ENCODE measurements at places on chromosomes 2 and 18.

DNA sequence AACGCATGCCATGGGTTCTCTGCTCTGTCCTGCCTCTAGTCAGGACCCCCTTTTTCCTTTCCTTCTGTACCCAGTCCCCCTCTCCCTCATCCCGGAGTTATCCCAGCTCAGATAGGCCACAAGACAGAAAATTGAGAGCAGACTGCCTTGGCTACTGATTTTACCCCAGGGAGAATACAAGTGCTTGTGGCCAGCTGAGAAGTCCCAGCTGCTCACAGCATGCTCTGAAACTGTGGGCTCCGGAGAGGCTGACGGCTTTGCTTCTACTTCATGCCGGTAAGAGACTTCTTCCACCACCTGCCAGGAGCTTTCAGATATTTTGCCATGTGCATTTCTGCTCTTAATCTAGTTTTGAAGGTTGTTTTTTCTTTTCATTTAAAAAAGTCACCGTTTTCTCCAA lies 20.0 kb upstream of the SIX2 start:
- DNase-seq: no peak

GRCh38 chr18:79329786-79330185 lies 65.9 kb upstream of the NFATC1 start:
- DNase-seq: no peak

DNA sequence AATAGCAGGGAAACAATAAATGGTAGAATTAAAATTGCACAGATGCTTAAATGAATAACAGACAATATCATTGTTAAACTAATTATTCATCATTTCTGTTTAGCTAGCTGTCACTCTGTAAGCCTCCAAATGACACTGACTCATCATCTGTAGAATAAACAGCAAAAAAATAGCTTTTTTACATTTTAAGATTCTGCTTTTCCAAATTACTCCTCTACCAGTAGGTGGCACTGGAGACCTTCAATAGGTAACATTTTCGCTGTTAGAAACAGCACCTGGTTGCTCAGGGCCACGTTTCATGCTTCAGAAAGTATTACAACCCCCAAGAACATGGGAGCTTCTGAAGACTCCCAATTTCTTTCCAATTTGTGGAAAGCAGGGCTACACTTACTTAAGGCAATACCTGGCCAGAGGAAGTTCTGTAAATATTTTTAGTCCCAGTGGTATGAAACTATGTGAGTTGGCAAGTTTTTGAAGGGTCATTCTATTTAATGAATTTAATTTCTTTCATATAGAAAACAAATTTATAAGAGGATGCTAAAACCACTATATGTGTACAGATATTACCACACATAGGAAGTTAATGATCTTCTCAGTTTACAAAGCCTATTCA lies 45.4 kb downstream of the TTN start:
- DNase-seq: peak; percentile 25

DNA sequence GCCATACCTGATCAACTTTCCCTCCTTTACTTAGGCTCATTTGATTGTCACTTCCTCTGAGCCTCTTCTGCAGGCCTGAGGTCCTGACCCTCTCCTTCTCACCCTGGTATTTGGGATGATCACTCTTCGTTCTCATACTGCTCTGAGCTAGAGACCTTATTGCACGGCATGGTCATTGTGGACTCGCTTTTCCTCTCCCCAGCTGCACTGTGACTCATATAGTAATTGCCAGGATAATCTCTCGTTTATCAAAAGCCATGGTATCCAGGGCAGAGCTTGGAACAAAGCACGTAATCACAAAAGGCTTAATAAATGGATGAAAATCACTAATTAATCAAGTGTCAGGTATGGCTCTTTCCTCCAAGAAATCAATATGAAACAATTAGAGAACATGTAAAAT lies 40.9 kb upstream of the TRIB2 start:
- DNase-seq: no peak

DNA sequence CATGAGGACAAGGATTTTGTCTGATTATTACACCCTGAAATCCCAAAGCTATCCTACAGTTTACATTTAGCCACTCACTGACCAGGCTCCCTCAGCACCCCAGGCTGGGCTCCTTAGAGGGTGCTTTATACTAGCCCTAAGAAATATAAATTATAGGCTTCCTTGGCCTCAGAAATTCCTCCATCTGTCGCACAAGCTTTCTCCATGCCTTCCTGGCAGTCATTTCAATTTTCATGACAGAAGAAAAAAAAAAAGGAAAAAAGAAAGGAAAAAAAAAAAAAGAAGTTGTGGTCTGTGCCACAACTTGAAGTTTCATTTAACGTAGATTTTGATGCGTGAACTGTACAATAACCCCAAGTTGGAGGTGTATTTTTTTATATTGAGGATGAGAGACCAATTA lies 719.5 kb downstream of the BCL11A start:
- DNase-seq: no peak

DNA sequence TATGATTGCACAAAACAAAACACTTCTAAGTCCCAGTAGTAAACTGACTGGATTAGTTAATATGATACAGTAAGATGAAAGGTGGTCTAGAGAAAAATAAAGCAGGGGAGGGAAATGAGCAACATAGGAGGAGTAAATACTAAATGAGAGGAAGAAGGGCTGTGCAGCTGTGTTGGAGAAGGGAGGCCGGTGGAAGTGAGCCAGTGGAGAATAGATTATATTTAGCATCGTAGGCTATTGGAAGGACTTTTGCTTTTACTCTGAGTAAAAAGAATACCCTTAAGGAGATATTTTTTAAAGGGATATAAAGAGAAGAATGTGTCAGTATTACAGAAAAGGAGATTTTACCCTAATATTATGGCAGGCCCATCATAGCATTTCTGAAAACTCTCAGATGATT lies 12.7 kb downstream of the WDR75 start:
- DNase-seq: no peak

- no peak for DNase-seq
Observed at GRCh38 chr2:43341959-43342757, 115.8 kb upstream of the ZFP36L2 start.

DNA sequence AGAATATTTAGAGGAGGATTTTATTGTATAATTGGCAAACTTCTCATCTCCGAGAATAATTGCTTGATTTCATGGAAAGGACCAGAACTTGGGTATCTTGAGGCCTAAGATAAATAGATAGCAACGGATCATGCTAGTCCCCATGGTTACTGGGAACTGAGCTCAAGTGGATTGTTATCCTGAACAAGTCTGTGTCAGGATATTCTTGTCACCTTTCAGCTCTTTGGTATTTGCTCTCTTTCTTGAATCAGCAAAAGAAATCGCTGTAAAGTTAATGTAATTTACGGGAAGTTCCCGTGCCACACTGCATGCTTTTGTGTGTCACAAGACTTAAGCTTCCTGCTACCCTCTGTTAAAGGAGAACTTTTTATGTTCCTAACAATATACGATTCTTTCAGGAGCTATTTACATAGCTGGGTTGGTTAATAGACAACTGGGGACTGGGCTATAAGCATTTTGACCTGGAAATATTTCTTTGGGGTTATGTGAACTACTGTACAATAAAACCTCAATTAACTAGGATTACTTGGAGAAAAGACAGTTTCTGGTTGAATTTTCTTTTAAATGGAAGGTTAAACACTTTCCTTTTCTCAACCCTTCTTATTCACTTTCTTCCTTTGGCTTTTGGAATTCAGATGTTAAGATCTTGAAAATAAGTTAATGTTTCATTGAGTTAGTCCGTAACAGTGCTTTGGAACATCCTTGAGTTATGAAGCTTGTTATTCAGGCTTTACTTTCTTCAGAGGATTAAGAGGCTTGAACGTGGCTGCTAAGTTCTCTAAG lies 151.2 kb downstream of the FMNL2 start:
- no peak for DNase-seq

DNA sequence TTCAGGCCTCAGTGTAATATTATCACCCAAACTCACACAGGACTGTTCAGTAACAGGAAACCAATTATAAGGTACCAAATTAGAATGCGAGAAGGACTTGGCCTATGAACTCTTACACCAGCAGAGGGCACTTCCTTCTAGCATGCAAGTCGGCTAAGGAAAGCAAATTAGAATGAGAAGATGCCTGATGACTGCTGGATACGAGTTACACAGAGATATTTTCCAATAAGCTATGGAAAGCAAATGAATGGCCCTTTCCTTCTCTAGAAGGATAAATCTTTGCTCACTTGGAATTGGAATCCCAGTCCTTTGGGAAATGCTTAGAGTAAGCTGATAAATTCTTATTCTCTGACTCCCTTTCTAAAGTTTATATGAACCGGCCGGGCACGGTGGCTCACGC lies 109.8 kb downstream of the AP1S3 start:
- peak; percentile 70 for DNase-seq

GRCh38 chr2:8680822-8681760 lies 765 bp upstream of the ID2 start:
- DNase-seq: no peak

- DNase-seq: no peak
Observed at GRCh38 chr2:85017411-85018048, 46.6 kb downstream of the KCMF1 start.

GRCh38 chr2:85276571-85277118 lies 51.1 kb downstream of the TGOLN2 start:
- DNase-seq: no peak

- DNase-seq: no peak
Observed at GRCh38 chr18:67805261-67805660, 288.7 kb upstream of the DSEL start.

GRCh38 chr2:68167186-68167585 lies 9.5 kb downstream of the PNO1 start:
- DNase-seq: no peak

- no peak for DNase-seq
Observed at GRCh38 chr2:20986024-20986939, 57.6 kb downstream of the APOB start.

GRCh38 chr2:85799215-85799956 lies 45.6 kb downstream of the ATOH8 start:
- no peak for DNase-seq

DNA sequence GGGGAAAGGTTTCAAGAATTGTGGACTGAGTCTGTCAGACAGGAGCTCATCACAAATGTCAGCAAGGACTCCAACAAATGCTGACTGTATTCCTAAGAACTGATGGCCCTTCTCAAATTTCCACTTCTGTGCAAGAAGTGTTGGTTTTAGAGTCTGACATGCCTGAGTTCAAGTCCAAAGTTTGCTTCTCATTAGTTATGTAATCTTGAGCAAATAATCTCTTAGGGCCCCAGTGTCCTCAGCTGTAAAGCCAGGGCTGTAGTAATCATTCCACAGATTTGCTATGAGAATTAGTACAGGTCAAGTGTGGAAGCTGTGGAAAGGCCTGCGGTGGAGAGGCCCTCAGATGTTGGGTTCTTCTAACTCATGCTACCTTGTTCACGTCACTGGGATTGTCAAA lies 23.9 kb downstream of the MEP1B start:
- no peak for DNase-seq

GRCh38 chr2:20868377-20868776 lies 45.5 kb upstream of the LDAH start:
- DNase-seq: peak; percentile 60

- no peak for DNase-seq
Observed at GRCh38 chr18:43501099-43501498, 223.8 kb upstream of the SYT4 start.

DNA sequence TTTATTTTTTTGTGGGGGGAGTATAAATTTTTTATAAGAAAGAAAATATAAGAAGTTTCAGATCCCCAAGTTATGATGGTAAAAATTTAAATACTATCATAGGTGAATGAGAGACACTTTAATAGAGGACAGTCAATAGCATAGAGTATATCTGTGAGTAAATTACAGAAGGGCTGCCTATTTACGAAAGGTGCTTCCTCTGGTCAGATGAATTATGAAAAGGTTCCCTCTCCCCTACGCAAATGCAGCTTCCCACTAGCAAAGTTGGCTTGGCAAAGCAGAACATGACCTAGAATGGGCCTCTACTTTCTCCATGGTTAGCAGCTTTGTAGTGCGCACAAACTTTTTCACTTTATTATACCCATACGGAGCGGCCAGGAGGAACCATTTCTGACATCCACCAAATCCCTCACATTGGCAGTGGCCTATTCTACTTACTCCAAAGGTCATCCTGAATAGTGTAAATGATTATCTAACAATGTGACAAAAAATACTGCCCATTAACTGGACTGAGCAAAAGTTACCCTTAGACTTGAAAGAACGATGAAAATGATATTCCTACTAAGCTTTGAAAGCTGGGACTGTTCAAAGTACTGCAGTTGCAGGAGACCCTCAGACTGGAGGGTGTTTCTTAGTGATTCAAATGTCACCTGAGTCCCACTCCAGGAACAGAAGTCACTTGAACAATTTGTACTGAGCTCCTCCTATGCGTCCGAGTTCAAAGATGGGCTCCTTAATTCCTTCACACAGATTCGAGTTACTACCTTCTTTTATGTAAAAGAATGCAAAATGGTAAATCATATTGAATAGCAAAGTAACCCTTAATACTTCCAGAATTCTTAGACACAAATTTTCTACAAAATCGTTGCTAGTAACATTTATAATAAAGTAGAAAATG lies 148.5 kb downstream of the NOL4 start:
- DNase-seq: no peak

DNA sequence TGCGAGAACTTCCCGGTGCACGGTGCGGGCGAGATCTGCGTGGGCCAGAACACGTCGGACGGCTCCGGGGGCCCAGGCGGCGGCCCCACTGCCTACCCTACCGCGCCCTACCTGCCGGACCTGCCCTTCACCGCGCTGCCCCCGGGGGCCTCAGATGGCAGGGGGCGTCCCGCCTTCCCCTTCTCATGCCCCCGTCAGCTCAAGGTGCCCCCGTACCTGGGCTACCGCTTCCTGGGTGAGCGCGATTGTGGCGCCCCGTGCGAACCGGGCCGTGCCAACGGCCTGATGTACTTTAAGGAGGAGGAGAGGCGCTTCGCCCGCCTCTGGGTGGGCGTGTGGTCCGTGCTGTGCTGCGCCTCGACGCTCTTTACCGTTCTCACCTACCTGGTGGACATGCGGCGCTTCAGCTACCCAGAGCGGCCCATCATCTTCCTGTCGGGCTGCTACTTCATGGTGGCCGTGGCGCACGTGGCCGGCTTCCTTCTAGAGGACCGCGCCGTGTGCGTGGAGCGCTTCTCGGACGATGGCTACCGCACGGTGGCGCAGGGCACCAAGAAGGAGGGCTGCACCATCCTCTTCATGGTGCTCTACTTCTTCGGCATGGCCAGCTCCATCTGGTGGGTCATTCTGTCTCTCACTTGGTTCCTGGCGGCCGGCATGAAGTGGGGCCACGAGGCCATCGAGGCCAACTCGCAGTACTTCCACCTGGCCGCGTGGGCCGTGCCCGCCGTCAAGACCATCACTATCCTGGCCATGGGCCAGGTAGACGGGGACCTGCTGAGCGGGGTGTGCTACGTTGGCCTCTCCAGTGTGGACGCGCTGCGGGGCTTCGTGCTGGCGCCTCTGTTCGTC lies 1.7 kb downstream of the FZD7 start:
- DNase-seq: no peak

DNA sequence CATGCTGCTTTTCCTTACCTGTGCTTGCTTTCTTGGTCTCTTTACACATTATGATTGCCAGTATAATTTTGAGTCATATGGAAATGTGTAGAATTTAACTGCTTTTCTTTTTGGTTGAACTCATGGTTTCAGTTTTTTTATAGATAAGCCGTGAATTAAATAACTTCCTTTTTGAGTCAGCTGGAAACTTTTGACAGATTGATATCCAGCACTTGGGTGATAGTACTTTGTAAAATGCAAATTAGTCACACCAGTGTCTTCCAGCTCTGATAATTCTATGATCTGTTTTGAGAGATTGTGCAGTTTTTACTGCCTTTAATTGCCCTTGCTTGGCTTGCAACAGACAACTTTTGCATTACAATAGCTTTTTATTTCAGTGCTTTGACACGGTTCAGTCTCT lies 86.4 kb downstream of the NCOA1 start:
- DNase-seq: peak; percentile 50

All from GM10248 (cell line).